H4 (cell line): ENCODE measurements at places on chromosomes 13 and 19. TPM values are rescaled to one million over a fixed set of nuclear protein-coding genes. Genes with fewer than 3 reads are reported as not detected.

- peak; percentile 4 for DNase-seq
These were observed 2554.8 kb downstream of the PCDH9 start for GRCh38 chr13:64675255-64675892.

DNA sequence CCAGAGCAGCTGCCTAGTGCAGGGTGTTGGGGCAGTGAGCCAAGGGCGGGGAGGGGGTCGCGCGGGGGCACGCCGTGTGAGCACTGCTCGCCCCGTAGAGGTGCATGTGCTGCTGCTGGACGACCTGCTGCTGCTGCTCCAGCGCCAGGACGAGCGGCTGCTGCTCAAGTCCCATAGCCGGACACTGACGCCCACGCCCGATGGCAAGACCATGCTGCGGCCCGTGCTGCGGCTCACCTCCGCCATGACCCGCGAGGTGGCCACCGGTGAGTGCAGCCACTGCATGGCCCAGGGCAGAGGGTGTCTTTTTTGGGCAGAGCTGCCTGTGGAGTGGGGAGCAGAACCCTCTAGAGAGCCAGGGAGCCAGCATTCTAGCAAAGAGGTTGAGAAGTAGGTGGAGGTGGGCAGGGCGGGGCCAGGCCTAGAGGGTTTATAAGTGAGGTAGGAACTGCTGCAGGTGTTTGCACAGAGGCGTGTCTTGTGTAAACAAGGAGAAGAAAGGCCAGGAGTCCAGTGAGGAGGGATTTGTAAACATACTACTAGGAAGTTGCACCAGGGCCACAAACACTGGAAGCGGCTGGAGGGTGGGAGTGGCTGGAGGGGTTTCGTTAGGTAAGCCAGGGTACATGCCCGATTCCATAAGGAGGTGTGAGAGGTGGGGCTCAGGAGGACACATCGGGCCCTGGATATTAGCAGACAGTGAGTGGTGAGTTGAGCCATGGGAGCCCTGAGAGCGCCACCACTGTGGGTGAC is 21.3 kb downstream of the ARHGEF1 start:
- no peak for DNase-seq

- no peak for DNase-seq
These were observed 357.2 kb downstream of the DLEU7 start for GRCh38 chr13:50485979-50486935.

GRCh38 chr13:40096357-40096901 is 441.0 kb downstream of the COG6 start:
- DNase-seq = no peak

DNA sequence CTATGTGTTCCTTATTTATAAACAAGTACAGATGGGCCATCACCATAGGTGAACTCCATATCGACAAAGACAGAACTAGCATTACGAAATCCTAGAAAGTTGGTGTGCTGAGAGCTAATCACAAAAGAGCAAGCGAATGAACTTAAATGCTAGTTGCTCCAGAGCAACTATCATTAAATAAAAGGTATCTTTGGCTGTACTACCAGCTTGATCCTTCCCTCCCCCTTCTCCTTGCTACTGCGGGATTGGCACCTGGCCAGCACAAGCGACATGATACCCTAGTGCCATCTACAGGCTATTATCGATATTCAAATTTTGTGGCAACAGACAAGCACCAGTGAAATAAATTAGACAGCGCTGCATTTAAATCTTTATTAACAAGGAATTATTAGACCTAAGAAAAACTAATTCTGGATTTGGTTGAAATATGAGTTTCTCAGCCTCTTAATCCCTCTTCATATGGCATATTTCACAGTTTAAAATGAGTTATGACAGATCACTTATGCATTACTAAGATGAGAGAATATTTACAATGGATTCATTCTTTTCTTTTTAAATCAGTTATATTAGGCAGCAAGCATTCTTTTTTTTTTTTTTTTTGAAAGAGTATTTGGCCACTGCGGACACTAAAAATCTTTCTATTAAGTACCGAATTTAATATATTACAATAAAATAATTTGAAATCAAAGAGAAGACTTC is 5.8 kb downstream of the PCDH9 start:
- DNase-seq = peak; percentile 80

DNA sequence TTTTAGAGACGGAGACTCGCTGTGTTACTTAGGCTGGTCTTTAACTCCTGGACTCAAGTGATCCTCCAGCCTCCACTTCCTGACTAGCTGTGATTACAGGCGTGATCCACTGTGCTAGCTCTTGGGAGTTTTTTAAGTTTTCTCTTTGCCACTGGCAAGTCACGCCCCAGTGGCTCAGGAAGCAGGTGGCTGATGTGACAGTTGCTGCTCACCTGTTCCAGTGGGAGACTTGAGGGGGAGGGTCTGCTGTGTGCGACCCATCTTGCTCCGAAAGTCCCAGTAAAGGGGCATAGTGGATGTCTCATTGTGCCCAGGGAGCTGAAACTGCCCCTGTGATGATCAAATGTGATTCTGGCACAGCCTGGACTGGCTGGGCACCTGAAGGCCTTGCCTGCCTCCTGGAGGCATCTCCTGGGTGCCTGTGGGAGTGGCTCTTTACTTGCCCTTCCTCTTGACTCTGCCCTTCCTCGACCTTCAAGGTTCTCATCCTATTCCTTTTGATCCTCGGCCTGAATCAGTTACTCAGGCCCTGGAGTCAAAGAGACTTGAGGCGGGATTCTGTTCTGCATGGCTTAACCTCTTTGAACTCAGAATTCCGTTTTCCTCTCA is 7.8 kb downstream of the SMARCA4 start:
- DNase-seq = no peak

GRCh38 chr19:13069415-13070359 is 33.0 kb downstream of the LYL1 start:
- no peak for DNase-seq

DNA sequence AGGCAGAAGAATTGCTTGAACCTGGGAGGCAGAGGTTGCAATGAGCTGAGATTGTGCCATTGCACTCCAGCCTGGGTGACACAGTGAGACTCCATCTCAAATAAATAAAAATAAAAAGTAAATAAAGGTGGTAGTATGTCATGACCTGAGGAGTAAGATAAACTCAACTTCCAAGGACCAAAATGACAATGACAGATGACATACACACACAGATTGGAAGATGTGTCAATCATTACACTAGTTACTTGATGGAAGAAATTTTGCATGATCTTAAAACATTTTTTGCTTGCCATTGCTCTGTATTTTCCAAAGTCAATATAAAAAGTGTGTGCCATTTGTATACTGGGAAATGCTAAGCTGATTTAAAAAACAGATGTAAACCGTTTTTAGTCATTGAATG is 4.1 kb downstream of the SLC46A3 start:
- DNase-seq = no peak

GRCh38 chr19:47541518-47541917 is 26.7 kb upstream of the NAPA start:
- DNase-seq = no peak

DNA sequence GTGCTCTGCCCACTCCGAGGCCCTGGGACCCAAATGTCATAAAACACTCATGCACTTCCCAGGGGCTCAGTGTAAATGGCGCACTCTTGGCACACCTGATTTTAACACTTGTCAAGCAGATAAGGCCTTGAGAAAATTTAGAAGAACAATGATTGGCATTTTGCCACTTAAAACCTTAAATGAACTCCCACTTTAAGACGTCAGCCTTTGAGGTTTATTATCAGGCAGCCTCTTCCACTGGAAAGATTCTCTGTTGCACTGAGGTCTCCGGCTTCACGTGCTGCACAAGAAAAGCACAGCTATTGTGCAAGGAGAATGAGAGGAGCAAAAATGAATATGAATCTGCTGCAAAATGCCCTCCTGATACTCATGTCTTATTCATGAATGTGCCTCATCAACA is 38.5 kb upstream of the ATP11A start:
- DNase-seq = no peak

GRCh38 chr19:47427241-47428176 is 8.2 kb upstream of the MEIS3 start:
- DNase-seq = peak; percentile 78

DNA sequence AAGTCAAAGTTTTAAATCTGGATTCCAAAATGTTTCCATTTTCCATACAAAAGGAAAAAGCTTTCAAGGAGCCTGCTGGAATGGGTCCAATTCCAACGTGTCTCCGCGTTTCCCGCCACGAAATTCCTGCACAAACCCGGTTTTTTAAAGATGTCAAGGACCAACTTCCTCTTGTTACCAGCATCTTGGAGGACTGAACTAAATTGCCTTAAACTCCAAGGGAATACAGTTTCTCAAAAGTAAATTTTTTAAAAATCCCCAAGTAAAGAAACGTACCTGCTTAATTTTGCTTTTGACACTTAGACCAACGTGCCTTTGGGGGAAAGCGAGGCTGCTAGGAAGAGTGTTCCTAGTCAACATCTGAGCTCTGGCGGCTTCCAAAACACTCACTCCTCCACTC is 12.3 kb upstream of the SOX1 start:
- no peak for DNase-seq

GRCh38 chr13:82758044-82758443 is 1124.2 kb downstream of the SLITRK1 start:
- peak; percentile 61 for DNase-seq

GRCh38 chr13:64420181-64420580 is 2810.0 kb downstream of the PCDH9 start:
- DNase-seq = no peak

The GAMT gene
- total RNA-seq = 15.5 and 18.9 TPM in 2 replicates
